ENCODE measurements at places on chromosomes 2 and 18. TPM values are rescaled to one million over a fixed set of nuclear protein-coding genes. Genes with fewer than 3 reads are reported as not detected.

GRCh38 chr18:79685281-79685680 is 5.7 kb downstream of the CTDP1 start:
- H3K4me3 ChIP-seq = no peak overlapping the region
- no peak overlapping the region for H3K27ac ChIP-seq
- H3K4me1 ChIP-seq = peaks cover 7% of the 10 kb centered on the region
- no peak for DNase-seq
- no peaks in the 10 kb centered on the region for H3K27me3 ChIP-seq
- no peaks in the 10 kb centered on the region for H3K36me3 ChIP-seq

CCDC148 gene
- 21.0 TPM for total RNA-seq

- H3K27me3 ChIP-seq = no peaks in the 10 kb centered on the region
- no peak overlapping the region for H3K27ac ChIP-seq
- H3K4me3 ChIP-seq = no peak overlapping the region
- H3K36me3 ChIP-seq = no peaks in the 10 kb centered on the region
- H3K4me1 ChIP-seq = no peaks in the 10 kb centered on the region
Observed at GRCh38 chr2:235765181-235765820, 271.5 kb downstream of the AGAP1 start.

CXCR2 gene
- 0.44 TPM for total RNA-seq

DNA sequence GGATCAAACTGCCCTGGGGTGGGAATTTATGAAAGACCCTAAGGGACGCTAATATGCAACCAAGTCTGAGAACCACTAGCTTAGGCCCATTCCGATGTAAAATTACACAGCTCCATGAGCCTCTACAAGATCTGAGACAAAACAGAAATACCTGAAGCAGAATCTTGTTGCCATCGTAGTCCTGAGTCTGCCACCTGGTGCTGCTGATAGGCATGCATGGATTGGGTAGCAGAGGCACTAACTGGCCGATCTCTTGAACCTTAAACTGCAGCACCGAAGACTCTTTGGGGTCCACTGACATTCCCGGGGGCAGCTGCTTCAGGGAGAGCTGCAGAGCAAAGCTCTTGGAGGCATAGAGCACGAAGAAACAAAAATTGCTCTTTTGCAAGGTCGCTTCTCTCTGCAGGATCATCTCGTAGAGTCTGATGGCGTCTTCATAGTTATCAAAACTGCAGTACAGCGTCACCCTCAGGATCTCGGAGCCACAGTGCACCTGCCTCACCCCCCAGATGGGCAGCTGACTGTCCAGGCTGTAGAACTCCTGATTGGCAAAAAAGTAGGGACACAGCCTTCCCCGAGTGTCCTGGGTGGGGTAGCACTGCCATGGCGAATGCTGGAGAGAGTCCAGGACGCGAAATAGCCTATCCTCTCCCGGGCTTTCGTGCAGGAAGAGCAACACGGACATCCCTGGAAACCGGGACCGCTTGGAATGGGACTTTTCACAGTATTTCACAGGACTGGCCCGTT is 848 bp downstream of the FAM124B start:
- H3K4me1 ChIP-seq = no peaks in the 10 kb centered on the region
- H3K4me3 ChIP-seq = no peak overlapping the region
- H3K36me3 ChIP-seq = no peaks in the 10 kb centered on the region
- H3K27me3 ChIP-seq = no peaks in the 10 kb centered on the region
- DNase-seq = no peak

- H3K27ac ChIP-seq = no peak overlapping the region
- no peak overlapping the region for H3K4me3 ChIP-seq
- no peak for DNase-seq
Observed at GRCh38 chr18:52781113-52781512, 441.1 kb downstream of the DCC start.

GRCh38 chr2:98452396-98453027 is 7.9 kb downstream of the INPP4A start:
- no peaks in the 10 kb centered on the region for H3K27me3 ChIP-seq
- H3K27ac ChIP-seq = no peak overlapping the region
- H3K36me3 ChIP-seq = no peaks in the 10 kb centered on the region
- no peaks in the 10 kb centered on the region for H3K4me1 ChIP-seq
- no peak for DNase-seq

DNA sequence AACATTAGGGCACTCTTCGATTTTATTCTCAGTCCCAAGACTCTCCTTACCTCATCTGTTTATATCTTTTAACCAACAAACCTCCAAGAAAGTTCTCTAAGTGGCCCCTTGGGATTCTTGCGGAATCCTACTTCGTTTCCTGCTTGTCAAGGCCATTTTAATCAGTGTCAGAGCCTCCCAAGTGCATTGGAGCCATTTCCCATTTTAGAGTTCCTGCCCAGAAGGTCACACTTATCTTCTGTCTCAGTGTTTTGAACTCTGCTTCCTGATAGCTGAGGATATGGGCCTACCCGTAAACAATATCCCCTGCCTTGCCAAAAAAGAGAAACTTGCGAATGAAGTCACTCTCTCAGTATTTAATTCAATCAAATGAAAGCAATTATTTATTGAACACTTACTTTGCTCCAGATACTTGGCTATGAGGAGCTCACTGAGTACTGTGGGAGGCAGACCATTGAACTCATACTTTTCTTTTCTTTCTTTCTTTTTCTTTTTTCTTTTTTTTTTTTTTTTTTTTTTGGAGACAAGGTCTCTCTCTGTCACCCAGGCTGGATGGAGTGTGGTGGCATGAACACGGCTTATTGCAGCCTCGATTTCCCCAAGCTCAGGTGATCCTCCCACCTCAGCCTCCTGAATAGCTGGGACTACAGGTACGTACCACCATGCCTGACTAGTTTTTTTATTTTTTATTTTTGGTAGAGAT is 5.7 kb upstream of the NOSTRIN start:
- H3K36me3 ChIP-seq = no peaks in the 10 kb centered on the region
- H3K4me3 ChIP-seq = no peak overlapping the region
- H3K27me3 ChIP-seq = no peaks in the 10 kb centered on the region
- peak; percentile 81 for DNase-seq

- H3K27me3 ChIP-seq = no peaks in the 10 kb centered on the region
- H3K4me3 ChIP-seq = no peak overlapping the region
- H3K4me1 ChIP-seq = no peaks in the 10 kb centered on the region
- H3K27ac ChIP-seq = no peak overlapping the region
Observed at GRCh38 chr2:148603562-148603920, 41.0 kb upstream of the EPC2 start.

DNA sequence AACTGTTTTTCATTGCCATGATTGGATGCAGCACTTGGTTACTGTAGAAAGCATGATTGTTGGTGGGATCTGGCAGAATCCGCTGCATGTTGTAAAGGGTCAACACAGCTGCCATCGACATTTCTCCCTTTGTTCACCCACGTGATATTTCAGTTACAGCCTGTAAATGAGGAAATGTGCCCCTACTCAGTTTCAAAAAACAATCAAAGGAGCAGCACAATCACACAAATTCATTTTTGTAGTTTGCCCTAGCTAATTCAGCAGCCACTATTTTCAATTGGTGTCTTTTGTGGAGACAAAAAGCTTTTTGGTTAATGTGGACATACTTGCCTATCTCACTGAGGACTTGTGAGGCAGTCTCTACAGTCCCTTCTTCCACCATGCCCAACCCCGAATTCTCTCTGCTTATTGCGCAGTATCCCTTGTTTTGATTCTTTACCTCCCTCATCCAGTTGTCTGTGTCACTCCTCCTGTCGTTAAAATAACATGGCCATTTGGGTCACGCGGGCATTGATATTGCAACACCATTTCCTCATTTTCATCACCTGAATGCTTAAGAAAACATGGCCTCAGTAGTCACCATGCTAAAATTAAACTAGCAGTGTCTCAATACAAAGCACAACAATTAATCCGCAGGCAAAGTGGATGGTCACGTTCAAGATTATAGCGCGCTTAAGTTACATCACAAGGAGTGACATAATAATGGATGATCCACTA is 6.4 kb upstream of the PROC start:
- no peak for DNase-seq
- H3K4me3 ChIP-seq = peak overlapping the region; percentile 22
- no peaks in the 10 kb centered on the region for H3K27me3 ChIP-seq
- H3K4me1 ChIP-seq = peaks cover 11% of the 10 kb centered on the region
- H3K27ac ChIP-seq = no peak overlapping the region

DNA sequence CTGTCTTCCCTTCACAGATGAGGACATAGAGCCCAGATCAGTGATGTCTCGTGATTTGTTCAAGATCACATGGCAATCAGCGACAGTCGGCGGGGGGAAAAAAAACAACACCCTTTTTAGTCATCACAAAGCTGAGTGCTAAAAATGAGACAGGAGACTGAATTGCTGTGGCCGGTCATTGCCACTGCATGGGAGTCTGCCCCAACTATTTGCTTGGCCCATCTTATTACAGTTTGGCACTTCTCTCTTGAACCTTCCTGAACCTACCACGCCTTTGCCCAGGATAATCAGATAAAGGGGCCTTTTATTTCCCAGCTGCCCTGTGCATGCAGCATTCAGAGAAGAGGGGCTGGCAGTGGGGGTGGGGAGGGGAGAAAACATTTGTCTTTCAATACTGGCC is 42.7 kb downstream of the SETBP1 start:
- H3K4me1 ChIP-seq = peaks cover 37% of the 10 kb centered on the region
- H3K27me3 ChIP-seq = no peaks in the 10 kb centered on the region
- H3K36me3 ChIP-seq = peaks cover 3% of the 10 kb centered on the region
- no peak for DNase-seq
- no peak overlapping the region for H3K27ac ChIP-seq

GRCh38 chr2:220937245-220937644 is 634.9 kb downstream of the EPHA4 start:
- no peak overlapping the region for H3K27ac ChIP-seq
- H3K4me3 ChIP-seq = no peak overlapping the region
- no peak for DNase-seq
- no peaks in the 10 kb centered on the region for H3K36me3 ChIP-seq

DNA sequence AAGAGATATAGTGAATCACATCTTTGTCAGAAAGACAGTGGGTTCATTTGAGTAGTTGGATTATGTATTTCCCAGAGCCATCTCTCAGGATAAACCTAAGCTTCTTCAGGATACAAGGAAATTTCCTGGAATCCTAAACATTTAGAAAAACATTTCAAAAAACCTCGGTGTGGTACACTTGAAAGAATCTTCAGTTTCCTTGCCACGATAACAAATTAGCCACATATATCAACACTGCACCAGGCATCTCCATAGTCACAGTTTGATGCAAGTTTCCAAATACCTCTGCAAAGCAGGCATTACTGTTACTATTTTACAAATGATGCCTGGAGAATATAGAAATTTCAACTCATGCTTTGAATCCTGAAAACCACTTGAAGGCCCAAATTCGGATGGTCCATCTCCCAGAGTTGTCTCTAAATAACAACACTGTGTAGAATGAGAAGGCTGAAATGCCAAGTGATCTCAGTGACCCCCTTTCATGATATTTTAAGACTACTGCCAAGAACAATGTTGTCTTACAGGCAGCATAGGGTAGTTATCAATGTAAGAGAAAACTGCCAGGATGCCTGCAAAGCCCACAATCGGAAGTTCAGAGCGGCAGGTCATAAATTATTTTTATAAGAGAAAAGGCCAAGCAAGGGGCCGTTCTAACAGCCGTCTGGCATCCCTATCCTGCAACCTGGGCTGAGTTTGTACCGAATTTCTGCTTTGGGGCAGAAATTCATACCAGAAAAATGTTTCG is 307.9 kb downstream of the TXNL1 start:
- peak; percentile 45 for DNase-seq
- H3K4me1 ChIP-seq = no peaks in the 10 kb centered on the region
- H3K4me3 ChIP-seq = no peak overlapping the region
- H3K36me3 ChIP-seq = no peaks in the 10 kb centered on the region

GRCh38 chr18:31402026-31402373 is 25.4 kb downstream of the DSG4 start:
- no peak overlapping the region for H3K4me3 ChIP-seq
- no peak for DNase-seq
- H3K36me3 ChIP-seq = no peaks in the 10 kb centered on the region

C1QL2 gene
- total RNA-seq = not detected

SNTG2 gene
- 2.2 TPM for total RNA-seq

DNA sequence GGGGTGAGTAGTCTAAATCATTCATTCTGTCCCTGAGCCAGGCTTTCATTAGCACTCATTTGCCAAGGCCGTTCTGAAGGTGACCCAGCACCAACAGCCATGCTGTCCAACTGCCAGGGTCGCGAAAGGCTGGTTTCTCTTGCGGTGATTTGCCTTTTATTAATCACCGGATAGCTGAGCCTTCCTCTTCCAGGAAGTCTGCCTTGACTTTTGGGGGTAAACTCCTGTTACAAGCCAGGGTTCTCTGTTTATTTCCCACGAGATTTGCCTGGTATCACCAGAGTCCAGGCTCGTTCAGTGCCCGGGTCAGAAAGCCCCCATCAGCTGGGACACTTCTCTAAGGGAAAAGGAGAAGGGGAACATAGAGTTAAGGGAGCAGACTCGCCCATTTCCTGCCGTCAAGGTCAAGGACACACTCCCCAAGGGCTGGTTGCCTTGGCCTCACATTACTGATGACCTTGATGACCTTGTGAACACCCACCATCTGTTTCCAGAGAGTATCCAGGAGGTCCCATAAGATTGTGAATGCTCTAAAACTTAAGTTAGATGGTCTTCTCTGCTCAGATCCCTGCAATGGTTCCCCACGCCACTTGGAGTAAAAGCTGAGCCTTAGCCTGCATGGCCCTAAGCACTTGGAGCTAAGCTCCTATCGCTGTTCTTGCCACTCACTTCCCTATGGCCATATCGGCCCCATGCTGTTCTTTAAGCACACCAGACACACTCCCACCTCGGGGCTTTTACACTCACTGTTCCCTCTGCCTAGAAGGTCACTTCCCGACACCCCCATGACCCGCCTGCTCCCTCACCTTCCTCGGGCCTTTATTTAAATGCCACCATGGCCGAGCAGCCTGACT is 118.0 kb upstream of the STPG4 start:
- H3K27ac ChIP-seq = peak overlapping the region; percentile 55
- peaks cover 23% of the 10 kb centered on the region for H3K4me1 ChIP-seq
- no peaks in the 10 kb centered on the region for H3K27me3 ChIP-seq
- no peaks in the 10 kb centered on the region for H3K36me3 ChIP-seq
- H3K4me3 ChIP-seq = peak overlapping the region; percentile 45
- DNase-seq = no peak

DNA sequence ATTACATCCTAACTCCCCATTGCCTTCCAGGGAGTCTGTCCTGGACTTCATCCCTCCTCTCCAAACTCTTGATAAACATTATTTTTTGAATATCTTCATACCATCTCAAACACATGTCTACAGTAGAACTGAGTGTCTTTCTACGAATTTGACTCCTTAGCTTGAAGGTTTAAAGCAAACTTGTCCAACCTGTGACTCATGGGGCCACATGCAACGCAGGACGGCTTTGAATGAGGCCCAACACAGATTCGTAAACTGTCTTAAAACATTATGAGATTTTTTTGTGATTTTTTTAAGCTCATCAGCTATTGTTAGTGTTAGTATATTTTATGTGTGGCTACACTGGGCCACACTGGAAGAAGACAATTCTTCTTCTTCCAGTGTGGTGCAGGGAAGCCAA is 98.1 kb downstream of the PARD3B start:
- H3K27me3 ChIP-seq = no peaks in the 10 kb centered on the region
- H3K4me3 ChIP-seq = no peak overlapping the region
- no peak for DNase-seq
- no peaks in the 10 kb centered on the region for H3K36me3 ChIP-seq

Data from kidney (tissue), 22 donors.